ENCODE measurements at places on chromosomes 6 and 20.

DNA sequence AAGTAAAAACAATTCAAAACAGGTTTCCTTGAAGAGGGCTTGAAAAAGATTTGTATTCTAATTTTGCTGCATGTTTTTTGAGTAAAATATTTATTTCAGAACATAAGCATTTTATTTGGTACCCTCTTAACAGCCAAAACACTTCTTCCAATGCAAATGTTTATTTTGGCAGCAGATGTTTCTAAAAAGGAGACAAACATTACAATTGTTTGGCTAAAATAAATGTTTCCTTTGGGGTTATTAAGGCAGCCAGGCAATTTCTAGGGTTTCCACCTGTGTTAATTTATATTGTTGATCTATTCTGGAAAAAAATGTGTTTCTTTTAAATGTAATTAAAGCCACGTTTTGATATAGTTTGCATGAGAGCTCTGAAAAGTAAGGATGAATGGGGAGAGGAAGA, 56.6 kb downstream of the ARID1B start:
- DNase-seq: no peak

- no peak for DNase-seq
Observed at GRCh38 chr6:3455569-3456394, 1.1 kb downstream of the SLC22A23 start.

- no peak for DNase-seq
Observed at GRCh38 chr6:132174919-132175318, 223.7 kb upstream of the CCN2 start.

DNA sequence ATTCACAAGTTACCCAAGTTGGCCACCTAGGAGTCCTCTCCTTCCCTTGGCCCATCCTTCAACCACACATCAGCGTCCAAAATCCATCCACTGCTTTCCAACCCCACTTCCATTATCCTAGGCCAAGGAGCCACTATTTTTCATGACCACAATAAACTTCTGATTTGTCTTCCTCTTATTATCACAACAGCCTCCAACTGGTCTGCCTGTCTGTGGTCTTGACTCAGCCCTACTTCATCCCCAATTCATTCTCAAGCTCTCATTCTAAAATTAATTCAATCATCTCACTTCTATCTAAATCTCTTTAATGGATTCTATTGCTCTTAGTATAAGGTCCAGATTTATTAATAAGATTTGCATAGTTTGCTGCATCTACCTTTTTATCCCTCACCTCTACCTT, 189.0 kb upstream of the PRDM1 start:
- no peak for DNase-seq

GRCh38 chr6:5394280-5394679, 133.0 kb downstream of the FARS2 start:
- no peak for DNase-seq

- DNase-seq: no peak
Observed at GRCh38 chr6:89501222-89501621, 68.3 kb downstream of the ANKRD6 start.

DNA sequence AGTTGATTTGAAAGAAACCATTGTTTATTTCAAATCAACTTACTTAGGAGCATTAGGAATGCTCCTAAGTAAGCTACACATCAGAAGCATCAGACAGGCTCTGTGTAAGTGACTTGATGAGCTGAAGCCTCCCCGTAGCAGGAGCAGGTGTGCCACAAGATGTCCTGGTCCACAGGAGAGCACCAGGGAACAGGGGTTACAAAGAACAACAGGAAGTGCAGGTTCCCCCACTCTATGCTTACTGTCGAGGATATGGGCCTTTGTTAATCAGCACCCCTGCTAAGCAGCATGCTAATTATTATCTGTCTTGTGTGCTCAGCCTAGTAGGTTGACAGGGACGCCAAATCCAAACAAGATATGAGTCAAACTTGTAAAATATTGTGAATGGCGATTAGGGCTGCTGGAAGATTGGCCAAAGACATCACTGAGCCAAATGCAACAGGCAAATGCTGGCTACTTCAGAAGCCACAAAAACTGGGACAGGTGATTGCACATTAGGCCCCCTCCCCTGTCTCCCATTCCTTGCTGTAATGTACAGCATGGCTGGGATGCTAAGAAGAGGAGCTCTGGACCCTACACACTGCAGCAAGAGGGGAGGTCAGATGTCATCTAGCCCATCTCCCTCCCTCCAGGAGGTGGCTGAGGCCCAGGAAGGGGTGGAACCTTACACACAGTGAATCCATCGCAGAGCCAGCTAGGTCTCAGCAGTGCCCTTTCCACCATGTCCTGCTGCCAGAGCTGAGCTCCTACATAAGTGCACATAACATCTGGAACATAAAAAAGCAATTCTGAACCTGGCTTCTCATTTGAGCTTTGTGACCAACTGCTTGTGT, 939 bp downstream of the TGM3 start:
- no peak for DNase-seq

DNA sequence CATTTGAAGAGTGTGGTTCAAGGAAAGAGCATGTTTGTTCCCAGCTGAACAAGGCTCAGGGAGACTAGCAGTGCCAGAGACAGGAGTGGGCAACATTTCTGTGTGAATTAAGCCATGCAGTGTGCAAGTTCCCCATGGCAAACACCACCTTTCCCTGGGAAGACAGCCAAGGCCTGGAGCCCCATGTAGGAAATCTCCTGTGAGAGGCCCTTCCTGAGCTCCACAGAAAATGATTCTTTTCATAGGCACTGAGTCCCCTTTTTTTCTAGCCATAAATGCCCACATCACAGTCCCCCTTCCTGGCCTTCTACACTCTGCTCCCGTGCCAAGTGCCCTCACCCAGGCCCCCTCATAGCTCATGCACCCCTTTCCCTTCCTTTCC, 11.8 kb upstream of the TRAM2 start:
- no peak for DNase-seq

GRCh38 chr6:12529364-12530019, 187.1 kb upstream of the PHACTR1 start:
- DNase-seq: no peak

- no peak for DNase-seq
Observed at GRCh38 chr6:28134015-28134414, 7.7 kb upstream of the ZKSCAN8 start.

- DNase-seq: no peak
Observed at GRCh38 chr6:149474108-149474935, 10.5 kb downstream of the ZC3H12D start.

GRCh38 chr6:10434235-10434634, 19.4 kb upstream of the TFAP2A start:
- no peak for DNase-seq

GRCh38 chr20:36153736-36154699, 522 bp upstream of the EPB41L1 start:
- DNase-seq: peak; percentile 17

GRCh38 chr6:163757520-163757919, 343.0 kb downstream of the QKI start:
- DNase-seq: no peak

- DNase-seq: no peak
Observed at GRCh38 chr6:37663019-37663810, 34.5 kb downstream of the MDGA1 start.

DNA sequence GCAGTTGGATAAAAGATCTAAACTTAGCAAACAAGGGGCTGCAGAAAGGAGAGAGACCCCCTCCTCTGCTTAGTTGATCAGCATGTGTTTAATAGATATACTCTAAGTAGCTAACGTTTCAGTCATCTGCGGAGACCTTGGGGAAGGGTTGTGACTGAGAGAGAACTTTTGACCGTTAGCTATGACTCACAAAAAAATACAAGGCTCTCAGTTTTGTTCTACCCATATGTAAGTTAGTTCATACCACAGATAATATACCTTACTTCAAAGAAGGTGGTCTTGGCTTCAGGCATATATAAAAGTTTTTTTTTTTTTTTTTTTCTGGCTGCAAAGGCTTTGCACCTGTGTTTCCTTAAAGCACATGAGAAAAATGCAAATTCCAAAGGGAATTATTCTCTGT, 258.9 kb downstream of the GJA1 start:
- no peak for DNase-seq

- DNase-seq: no peak
Observed at GRCh38 chr20:52473186-52473585, 281.6 kb upstream of the ZFP64 start.

GRCh38 chr20:51525241-51526105, 17.0 kb downstream of the NFATC2 start:
- no peak for DNase-seq

GRCh38 chr6:41732149-41732548, 3.3 kb downstream of the TFEB start:
- DNase-seq: no peak

GRCh38 chr6:92586236-92586977, 833.0 kb downstream of the EPHA7 start:
- no peak for DNase-seq

DNA sequence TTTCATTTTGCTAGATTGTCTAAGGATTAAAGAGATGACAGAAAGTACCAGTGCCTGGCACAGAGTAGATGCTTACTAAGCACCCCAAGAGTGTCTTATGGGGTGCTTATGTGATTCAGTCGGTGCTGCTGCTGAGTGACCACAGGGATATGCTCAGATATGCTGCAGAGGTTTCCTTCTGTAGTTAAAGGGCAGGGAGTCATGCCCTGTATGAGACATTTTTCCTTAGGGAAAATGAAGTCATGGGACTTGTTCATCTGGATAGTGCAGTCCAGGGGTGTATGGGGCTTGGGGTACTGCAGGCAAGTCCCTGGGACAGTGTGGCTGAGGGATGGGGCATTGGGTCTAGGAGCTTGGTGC, 25.1 kb downstream of the TOX2 start:
- no peak for DNase-seq

- no peak for DNase-seq
Observed at GRCh38 chr6:119187596-119187995, 109.1 kb upstream of the FAM184A start.

DNA sequence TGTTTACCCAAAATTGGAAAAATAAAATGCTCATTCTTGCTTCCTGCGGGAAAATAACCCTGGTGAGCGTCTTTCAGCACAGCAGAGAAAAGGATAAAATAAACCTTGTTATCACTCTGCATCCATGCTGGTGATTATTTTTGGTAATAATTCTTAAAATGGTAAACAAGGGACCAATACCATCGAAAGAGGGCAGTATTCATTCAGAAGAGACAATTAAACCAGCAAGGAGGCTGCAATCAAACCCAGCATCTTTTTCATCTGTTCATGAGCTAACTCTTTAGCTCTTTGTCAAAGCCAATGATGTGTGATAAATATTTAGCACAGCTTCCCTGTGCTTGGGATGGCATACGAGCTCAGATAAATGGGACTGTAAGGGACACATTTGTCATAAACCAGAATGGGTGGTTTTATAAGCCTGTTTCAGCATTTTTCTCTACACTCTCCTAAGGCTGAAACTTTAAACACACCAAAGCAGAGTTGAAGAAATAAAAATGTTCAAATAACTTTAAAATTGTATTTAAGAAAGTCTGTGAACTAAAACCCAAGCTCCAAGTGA, 34.4 kb downstream of the CDH26 start:
- DNase-seq: no peak

- no peak for DNase-seq
Observed at GRCh38 chr6:130252527-130253237, 29.9 kb upstream of the SAMD3 start.

DNA sequence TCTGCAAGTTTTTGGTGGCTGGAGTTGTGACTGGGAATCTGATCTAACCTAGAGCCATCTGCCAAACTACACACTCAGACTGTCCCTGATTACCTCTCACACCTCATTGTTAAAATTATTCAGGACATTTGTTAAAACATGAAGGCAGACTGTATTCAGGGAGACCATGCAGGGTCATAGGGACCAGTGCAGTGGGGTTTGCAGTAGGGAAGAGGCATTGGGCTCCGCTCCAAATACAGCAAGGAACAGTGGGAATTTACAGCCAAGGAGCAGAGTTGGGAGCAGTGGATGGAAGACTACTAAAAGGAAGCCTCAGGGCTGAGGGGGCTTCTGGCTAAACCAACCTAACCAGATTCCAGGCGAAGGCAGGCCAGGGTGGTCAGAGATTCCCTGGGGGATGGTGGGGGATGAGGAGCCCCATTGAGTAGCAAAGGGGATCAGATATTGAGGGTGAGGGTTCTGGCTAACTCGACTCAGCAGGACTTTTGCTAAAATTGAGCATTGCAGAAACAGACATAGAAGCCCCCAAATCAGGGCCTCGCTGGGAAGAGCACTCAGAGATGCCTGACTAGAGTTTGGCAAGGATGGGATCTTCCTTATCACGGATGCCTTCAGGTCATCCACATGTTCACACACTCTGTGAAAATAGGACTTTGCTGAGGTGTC, 172.0 kb downstream of the ZDHHC14 start:
- DNase-seq: no peak

DNA sequence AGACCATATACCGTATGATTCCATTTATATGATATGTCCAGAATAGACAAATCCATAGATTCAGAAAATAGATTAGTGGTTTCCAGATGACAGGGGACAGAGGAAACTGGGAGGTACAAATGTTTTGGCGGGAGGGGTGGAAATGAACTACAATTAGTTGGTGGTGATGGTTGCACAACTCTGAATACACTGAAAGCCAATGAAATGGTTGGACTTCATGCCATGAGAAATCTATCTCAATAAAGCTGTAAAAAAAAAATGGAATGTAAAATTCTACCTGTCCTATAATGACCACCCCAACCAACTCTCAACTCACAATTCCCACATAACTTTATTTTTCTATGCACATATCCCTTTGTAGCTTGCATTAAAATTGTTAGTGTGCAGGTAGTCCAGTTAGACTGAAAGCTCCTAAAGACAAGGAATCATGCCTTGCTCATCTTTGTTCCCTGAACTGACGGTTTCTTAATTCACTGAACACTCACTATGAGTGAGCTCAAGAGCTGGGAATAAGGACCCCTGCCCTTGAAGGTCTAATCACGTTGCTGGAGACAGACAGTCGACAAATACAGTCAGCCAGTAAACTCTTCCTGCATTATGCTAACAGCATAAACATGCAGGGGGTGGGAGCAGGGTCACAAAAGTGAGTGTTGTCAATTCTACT, 1.4 kb downstream of the DCDC2 start:
- DNase-seq: no peak

DNA sequence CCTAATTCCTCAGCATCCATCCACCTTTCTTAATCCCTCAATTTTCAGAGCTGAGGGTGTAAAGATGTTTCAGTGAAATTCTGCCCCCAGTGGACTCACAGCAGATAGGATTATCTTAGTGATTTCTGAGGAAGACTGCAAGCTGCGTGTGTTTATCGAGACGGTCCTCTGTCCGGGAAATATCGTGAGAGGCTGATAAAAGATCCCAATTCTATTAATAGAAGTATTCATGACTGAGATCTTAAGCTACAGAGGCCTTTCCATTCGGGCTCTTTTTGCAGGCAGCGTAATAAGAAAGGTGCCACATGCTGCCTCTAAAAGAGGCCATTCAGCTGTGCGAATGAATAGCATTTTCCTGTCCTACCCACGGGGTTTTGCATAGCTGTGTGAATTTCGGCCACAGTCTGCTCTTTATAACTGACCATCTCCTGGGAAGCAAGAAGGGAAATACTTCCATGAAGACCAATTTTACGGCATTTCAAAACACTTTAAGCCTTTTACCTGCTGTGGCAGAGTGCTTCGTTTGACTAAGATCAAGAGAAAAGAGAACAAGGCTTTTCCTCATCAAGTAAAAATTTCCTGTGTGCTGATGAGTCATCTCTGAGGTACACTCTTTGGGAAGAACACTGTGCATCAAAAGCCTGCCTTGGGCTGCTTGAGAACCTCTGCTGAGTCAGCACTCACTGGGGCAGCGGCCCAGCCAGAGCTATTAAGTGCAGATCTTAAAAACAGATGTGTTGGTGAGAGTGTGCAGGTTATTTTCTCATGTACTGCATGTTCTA, 208.8 kb downstream of the ARHGAP18 start:
- no peak for DNase-seq

All from CD8-positive, alpha-beta T cell (primary cell).